Smooth muscle cell of the coronary artery (primary cell): ENCODE measurements at places on chromosomes 4 and X. TPM values are rescaled to one million over a fixed set of nuclear protein-coding genes. Genes with fewer than 3 reads are reported as not detected.

STAP1 gene
- not detected in 2 replicates for total RNA-seq

ARMCX1 gene
- total RNA-seq: 42.5 and 57.7 TPM in 2 replicates

GLRB gene
- total RNA-seq: 4.5 and 9.2 TPM in 2 replicates

SMAD1 gene
- 3.0 and 7.4 TPM in 2 replicates for total RNA-seq

CT45A5 gene
- total RNA-seq: not detected in 2 replicates

BTC gene
- under 0.01 TPM in 2 replicates for total RNA-seq

BTK gene
- total RNA-seq: 0.53 TPM in 1 of 2 replicates, not detected in the other

POU3F4 gene
- total RNA-seq: not detected in 2 replicates

MRPL1 gene
- total RNA-seq: 16.7 and 25.6 TPM in 2 replicates

ARMCX4 gene
- total RNA-seq: 3.5 and 3.9 TPM in 2 replicates

CD38 gene
- not detected in 2 replicates for total RNA-seq

AMOT gene
- 0.23 and 1.8 TPM in 2 replicates for total RNA-seq
